ENCODE measurements at places on chromosomes 1 and 21. TPM values are rescaled to one million over a fixed set of nuclear protein-coding genes. Genes with fewer than 3 reads are reported as not detected.

- no peak for DNase-seq
Measured at GRCh38 chr1:36692465-36693160, 209.9 kb upstream of the CSF3R start.

LSM10 gene
- 34.3 TPM for total RNA-seq

DNA sequence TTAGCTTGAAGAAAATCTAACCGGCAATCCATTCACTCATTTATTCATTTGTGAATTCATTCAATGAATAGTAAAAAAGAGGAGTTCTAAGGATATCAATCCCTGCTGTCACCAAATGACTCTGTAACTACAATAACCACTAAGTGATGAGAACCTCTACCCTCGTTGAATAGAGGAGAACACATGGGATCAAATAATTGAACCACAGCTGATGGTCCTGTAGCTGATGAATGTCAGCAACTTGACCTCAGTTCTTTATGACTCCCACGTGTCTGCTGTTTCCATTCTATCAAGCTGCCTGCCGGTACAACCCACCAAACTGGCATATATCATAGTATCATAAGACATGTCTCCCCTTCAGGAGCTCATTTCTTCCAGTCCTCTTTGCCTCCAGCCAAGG lies 150.3 kb downstream of the PTGER3 start:
- DNase-seq, result no peak

CHD5 gene
- total RNA-seq, result 0.83 TPM

OXCT2 gene
- 0.59 TPM for total RNA-seq

DNA sequence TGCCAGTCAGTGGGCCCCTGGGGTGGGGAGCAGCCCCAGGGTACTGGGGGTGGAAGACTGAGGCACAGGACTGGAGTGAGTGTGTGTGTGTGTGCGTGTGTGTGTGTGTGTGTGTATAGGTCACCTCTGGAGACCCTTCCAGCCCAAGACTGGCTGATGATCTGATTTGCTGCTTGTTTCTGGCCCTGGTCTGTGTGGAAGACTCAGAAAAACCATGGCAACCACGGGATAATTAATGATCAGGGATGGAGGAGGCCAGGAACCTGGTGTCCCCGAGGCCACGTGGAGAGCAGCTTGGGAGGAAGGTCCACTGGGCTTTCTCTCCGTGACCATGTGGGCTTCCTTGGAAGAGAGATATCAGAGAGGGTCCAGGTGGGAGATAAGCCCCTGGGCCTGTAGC lies 4.8 kb upstream of the ACTL8 start:
- DNase-seq, result no peak

- no peak for DNase-seq
Measured at GRCh38 chr21:40187244-40187643, 320.0 kb downstream of the PCP4 start.

G0S2 gene
- total RNA-seq, result 28.6 TPM

GRCh38 chr1:220906561-220907334 lies 27.5 kb downstream of the HLX start:
- DNase-seq, result peak; percentile 54

DNA sequence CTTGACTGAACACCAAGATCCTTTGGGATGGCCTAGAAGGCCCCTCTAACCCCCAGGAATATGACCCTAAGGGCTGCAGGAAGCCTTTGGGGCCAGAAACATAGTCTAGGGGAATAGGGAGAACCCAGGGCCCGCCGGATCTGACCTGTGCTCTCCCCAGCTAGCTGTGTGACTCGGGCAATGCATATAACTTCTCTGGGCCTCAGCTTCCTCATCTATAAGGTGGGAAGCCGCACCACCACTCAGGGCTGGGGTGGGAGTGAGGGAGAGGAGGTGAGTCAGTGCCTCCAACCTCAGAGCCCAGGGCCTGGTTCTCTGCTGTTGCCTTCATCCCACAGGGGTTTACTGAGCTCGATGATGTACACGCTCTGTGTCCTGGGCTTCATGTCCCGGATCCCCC lies 434.4 kb downstream of the PTPRU start:
- no peak for DNase-seq

CHIA gene
- total RNA-seq, result not detected

NEGR1 gene
- 2.0 TPM for total RNA-seq

PROK1 gene
- total RNA-seq, result not detected

AHDC1 gene
- 51.8 TPM for total RNA-seq

DNA sequence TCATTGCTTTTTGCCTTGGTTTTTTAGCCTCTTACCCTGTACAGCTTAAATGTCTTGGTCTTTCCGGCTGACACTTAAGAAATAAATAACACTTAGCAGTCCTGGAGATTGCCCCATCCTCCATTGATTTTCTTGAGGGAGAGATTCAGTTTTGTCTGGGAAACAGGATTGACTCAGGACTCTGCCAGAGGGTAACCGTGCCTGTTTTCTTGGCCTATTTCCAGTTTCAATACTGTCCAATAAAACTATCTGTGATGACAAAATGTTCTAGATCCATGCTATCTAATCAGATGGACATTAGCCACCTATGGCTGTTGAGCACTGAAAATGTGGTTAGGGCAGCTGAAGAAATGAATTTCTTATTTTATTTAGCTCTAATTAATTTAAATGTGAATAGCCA lies 216.1 kb downstream of the DUSP10 start:
- no peak for DNase-seq

GRCh38 chr1:31785947-31786290 lies 21.8 kb upstream of the ADGRB2 start:
- DNase-seq, result no peak

MROH7 gene
- not detected for total RNA-seq

SH2D1B gene
- total RNA-seq, result not detected

PLEKHA6 gene
- total RNA-seq, result 21.9 TPM

SPATA46 gene
- not detected for total RNA-seq

LCE1D gene
- total RNA-seq, result not detected

- peak; percentile 81 for DNase-seq
Measured at GRCh38 chr1:52658795-52659194, 25.8 kb downstream of the SHISAL2A start.

DNA sequence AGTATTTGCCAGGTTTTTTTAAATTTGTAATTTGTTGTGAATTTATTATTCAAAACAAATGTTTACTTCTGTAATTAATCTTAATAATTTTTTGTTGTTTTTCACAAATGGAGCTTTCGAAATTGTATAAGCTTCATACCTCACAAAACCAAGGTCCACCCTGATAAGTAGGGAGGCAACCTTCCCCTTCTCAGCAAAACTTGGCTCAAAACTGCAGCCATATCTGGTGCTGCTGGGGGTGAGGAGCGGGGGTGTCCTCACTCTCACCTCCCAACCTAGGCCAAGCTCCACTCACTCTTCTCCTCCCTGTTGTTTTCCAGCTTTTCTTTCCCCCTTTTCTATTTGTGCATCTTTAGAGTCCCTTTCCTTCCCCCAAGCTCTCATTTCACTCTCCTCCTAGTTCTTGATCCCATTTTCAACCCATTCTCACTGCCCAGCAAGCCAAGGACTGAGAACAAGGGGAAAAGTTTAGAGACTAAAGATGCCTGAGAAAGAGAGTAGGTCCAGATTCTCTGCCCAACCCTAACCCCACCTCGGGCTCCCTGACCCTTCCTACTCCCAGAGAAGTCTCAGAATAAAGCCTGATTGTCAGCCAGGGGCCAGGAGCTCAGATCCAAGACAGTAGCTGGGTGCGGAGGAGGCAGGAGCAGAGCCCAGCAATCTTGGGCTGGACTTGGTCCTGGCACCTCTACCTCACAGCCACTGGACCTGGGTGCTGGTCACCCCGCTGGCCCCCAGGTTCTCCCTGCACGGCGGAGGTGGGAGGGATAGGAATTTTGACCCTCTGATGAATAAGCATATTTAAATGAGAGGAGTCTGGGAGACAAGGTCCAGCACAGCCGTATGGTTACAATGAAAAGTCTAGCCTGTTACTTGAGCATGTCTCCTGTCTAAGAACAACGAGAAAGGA lies 8.3 kb upstream of the CFAP45 start:
- DNase-seq, result no peak

Measured in mammary epithelial cell (primary cell).